ENCODE measurements at places on chromosomes 16 and 17. TPM values are rescaled to one million over a fixed set of nuclear protein-coding genes. Genes with fewer than 3 reads are reported as not detected.

DNA sequence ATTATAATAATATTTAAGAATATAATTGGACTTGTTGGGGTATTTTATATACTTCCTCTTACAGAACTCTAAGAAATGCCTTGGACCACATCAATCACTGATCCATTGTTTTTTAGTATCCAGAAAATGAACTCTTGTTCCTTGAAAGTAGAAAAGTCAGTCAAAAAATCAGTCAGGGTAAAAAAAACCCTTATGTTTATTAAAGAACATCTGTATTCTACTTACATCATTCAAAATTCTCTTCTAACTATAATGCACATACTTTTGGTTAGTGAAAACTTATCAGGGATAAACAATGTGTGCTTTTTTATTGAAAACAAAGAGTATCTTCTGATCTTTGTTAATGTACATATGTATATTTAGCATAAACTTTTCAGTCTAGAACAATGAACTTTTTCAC, 23.5 kb upstream of the CDR2 start:
- DNase-seq: no peak

DNA sequence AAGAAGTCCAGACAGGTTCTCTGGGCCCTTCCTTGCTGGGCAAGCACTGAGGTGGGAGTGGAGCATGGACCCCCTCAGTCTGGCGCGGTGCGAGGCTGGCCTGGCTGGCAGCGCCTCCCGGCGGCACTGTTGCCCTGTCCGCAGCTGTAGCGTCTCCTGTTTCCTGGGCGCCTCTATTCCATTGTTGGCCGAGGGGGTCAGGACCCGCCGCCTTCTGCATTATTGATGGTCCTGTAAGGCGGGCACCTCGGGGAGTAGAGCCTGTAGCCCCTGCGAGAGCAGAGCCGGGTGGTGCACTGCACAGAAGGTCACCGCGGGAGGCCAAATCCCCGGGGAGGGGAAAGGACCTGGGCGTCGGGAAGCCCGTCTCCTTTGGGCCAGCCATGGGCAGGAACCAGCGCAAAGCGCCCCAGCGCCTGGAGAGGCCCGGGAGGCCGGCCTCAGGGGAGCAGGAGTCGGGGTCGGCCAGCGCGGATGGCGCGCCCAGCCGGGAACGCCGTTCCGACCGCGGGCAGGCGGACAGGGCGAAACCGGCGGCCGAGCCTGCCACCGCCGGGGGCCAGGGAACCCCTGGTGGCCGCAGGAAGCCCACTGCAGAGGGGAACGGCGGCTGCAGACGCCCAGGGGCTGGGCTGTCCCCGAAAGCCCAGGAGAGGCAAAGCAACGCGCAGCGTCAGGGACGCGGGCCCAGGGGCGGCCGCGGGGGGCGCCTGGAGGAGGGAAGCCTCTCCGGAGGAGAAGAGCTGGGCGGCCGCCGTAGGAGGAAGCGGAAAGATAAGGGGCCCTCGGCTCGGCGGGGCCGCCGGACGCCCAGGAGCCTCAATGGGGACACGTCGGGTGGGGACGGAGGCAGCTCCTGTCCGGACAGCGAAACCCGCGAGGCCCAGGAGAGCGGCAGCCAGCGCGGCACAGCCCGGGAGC, at the start of gene MYO15B:
Gene MYO15B (plus strand): TSS at position 126 of the 921 bp plus-strand sequence. CDS start 258 bp downstream, at position 384.
- DNase-seq: peak; percentile 82

- no peak for DNase-seq
Measured at GRCh38 chr16:86477642-86478041, 32.7 kb upstream of the FOXF1 start.

GRCh38 chr17:4666296-4666695, 24.8 kb upstream of the ALOX15 start:
- DNase-seq: no peak

DNA sequence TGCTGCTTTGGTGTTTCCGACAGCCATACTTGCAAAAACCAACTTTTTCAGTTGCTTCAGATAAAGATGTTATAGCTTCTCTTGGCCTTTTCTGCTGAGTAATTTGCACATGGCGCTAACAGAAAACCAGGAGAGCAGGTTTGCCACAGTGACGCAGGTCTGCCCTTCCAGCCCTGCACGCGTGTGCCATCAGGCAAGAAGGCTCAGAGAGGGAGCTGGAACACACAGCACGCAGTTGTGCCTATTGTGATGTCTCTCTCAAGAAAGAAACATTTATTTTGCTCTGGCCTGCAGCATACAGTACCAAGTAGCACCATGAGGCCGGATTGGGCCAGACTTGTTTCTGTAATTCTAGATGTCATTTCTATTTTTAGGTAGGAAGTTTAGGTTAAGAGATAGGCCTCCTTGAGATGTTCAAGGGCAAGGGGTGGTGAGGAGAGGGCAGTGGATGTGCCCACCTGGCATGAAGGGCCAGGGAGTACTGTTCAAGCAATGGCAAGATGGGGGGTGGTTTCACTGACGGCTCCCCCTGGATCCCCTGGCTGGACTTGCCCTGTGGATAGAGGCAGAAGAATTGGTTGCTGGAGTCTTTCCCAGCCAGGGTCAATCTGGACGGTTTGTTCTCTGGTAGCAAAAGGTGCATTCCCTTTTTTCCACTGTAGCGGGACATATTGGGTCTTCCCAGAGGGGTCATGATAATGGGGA, 1.9 kb downstream of the CBX2 start:
- no peak for DNase-seq

- no peak for DNase-seq
Measured at GRCh38 chr16:29962344-29962994, 590 bp downstream of the TMEM219 start.

GRCh38 chr17:4908301-4908700, 5.4 kb upstream of the CHRNE start:
- DNase-seq: no peak

DNA sequence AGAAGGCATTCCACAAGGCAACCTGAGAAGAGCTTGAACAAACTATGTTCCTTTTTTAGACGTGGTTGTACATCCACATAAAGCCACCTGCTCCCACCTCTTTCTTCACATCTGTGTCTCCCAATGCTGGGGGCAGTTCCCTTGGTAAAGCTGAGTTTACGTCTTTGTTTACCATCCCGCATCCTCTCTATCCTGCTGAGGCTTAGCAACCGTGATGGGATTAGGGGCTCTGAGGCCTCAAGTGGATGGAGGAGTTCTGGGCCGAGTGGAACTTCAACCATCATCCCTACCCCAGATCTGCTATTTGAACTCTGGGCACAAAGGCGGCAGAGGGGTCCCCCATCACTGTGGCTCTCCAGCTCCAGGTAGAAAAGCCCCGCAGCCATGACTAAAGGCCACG, 94.2 kb upstream of the CREBBP start:
- no peak for DNase-seq

GRCh38 chr16:49580751-49581303, 207.2 kb downstream of the C16orf78 start:
- no peak for DNase-seq

- DNase-seq: no peak
Measured at GRCh38 chr17:28982131-28982793, 23.6 kb downstream of the SEZ6 start.

- no peak for DNase-seq
Measured at GRCh38 chr17:60170835-60171752, 21.3 kb downstream of the CA4 start.

GRCh38 chr16:75495076-75495674, at the start of gene CHST6:
Gene CHST6, minus strand, starts transcription at chr16:75495441. Its CDS starts 15,613 bp downstream, at chr16:75479828.
- DNase-seq: peak; percentile 70

GRCh38 chr17:75615301-75615700, 17.9 kb upstream of the SMIM5 start:
- DNase-seq: no peak

DNA sequence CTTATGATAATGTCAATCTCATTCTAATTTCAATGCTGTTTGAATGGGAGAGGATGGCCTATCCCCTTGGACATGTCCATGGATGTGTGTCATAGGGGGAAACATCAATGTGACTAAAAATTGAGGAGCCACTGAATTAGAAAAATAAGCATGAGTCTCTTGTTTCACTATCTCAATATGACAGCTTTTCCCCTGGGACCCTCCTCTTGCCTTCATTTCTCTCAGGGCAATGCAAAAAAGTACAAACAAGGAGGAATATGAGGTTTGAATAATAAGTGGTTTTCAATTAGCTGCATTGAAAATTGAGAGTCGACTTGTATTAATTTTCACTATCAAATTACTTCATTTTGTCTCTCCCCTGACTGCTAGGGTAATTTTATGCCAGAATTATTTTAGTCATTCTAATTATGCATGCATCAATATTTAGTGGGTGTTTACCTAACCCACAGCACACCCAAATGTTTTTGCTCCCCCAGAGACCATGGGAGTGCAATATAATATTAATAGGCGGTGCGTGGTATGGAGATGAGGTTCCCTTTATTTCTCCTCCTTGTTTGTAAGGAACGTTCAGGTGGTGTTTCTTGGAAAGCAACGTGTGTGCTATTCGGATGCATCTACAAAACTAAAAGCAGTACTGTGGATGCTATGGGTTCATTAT, 6.8 kb upstream of the SDR42E1 start:
- no peak for DNase-seq

- DNase-seq: no peak
Measured at GRCh38 chr16:31400191-31400590, 7.1 kb downstream of the ITGAD start.

- DNase-seq: no peak
Measured at GRCh38 chr16:86959729-86960128, 357.5 kb downstream of the C16orf95 start.

DNA sequence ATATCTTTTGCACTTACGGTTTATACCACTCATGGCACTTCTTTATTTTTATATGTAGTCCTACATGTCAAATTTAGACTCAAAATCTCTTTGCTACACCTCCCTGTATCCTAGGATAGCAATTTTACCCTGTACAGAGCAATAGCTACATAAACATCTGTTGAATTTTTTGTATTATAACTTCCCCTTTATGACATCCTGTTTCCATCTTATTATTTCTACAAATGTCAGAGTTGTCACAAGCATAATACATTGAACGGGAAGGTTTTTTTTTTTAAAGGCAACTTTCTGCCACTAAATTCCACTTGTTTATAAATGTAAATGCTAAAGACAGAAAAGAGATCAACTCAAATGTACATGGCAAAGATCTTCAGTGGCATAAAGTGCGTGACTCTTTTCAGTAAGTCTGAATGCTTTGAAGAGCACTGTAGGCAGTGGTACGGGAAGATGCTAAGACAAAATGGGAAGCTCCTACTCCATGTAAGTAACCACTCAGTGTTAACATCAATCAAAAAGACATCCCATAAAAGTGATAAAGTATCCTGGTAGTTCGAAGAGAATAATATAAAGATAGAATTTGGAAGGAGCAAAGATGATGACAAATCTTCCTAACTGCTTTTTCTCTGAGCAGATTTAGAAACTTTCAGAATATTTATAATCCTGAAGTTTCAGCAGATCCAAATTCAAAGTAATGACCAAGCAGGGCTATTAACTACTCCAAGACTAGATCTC, 26.8 kb downstream of the GNA13 start:
- no peak for DNase-seq

DNA sequence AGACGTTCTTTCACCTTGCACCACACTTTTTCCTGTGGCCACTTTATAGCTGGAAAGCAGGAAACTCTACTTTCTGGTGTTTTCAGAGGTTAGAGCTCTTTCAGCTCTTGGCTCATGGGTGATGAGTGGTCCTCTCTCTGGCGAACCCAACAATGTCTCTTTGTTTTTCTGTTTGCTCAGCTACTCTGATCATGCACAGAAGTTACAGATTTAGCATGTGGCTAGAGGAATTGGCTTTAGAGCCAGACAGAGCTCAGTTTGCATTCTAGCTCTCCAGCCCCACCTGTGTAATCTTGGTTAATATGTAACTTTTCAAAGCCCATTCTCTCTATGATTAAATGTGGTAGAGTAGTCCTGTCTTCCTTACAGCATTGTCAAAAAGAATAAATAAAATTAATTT, 225.2 kb downstream of the HAPSTR1 start:
- DNase-seq: no peak

GRCh38 chr16:86347090-86347489, 163.2 kb upstream of the FOXF1 start:
- DNase-seq: no peak

DNA sequence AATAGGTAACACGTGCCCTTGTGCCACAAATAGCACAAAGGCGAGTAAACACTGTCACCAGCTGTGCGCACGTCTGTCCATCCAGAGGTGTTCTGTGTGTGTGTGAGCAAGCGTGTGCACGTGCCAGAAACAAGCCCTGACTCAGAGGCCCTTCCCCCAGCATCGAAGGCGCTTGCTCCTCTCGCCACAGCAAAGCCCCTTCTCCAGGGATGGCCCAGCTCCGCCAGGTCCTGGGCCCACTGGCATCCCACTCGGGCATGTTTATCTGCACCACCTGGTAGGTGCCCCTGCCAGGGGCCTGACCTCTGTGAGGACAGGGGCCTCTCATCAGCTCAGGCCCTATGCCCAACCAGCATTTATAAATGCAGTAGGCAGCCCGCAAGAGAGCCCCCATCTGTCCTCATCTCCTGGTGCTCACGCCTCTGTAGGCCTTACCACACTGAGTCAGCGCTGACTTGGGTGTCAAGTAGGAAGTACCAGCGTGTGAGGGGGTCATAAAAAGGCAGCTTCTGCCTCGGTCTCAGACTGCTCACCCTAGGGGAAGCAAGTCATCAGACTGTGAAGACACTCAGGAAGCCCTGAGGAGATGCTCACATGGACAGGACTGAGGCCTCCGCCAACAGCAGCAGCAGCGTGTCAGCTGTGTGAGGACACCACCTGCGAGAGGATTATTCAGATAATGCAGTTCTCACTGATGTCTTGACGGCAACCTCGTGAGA, 10.8 kb downstream of the TMEM235 start:
- DNase-seq: no peak

DNA sequence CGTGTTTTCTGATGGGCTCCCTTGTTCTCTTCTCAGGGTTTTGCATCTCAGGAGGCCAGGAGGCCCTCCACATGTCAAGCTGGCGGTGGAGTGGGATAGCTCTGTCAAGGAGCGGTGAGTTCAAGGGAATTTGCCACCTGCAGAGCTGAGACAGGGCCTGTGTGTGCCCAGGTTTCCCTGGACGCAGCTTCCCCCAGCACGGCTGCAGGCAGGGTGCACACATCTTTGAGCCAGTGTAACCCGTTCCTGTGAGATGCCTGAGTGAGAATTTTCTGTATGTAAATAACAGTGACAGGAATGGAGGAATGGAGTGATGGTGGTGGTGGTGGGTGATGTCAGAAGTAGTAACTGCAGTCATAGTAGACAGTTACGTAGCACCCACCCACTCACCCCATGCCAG, 54.8 kb downstream of the USP43 start:
- DNase-seq: no peak

GRCh38 chr17:82301300-82301915, 16.0 kb downstream of the CD7 start:
- DNase-seq: no peak

Gene HYDIN
- total RNA-seq: 0.65 TPM

Gene EME2
- 6.9 TPM for total RNA-seq

Gene MPV17L
- 8.3 TPM for total RNA-seq

Gene GAST
- total RNA-seq: not detected

Gene NTN1
- 99.9 TPM for total RNA-seq

Gene GDPD3
- 3.4 TPM for total RNA-seq

Gene OR2C1
- 0.18 TPM for total RNA-seq

Gene NPIPB6
- total RNA-seq: 0.56 TPM

Gene TPSB2
- total RNA-seq: 18.9 TPM

Gene NPIPA2
- 4.2 TPM for total RNA-seq
